PC-3 (cell line): ENCODE measurements at places on chromosomes 6 and 20. TPM values are rescaled to one million over a fixed set of nuclear protein-coding genes. Genes with fewer than 3 reads are reported as not detected.

Gene FOXA2
- total RNA-seq, result 14.4 and 15.2 TPM in 2 replicates

Gene IL20RA
- 3.5 and 6.0 TPM in 2 replicates for total RNA-seq

Gene ENPP5
- total RNA-seq, result 0.04 TPM in 1 of 2 replicates, not detected in the other

Gene TPBG
- 43.0 and 49.6 TPM in 2 replicates for total RNA-seq

DNA sequence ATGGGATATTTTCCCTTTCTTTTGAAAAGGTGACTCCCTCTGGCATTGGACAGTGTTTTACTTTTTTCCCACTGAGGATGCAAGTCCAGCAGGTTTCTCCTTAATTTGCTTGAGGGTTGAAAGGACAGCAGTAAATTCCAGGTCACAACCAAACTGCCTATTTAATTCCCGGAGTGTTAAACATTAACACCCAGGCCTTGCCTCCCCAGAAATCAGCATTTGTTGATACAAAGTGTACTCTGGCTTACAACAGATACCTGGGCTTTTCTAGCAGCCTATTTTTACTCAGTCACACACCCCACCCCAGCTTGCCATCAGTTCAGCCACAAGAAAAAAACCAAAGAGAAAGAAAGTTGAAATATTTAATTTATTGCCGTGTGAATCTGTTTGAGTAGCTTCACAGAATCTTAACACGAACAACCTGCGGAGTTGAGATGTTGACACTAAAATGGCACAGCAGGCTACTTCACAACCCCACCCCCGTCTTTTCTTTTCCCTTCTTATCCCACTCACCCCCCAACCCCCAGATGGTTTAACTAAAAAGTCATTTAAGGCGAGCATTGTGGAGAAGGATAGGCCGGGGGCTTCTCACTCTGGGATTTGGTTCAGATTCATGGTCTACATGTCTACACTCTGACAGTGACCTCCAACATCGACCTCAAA is 45.7 kb downstream of the MYLIP start:
- DNase-seq, result no peak
- no peak overlapping the region for H3K27ac ChIP-seq
- H3K36me3 ChIP-seq, result no peaks in the 10 kb centered on the region
- no peak overlapping the region for H3K4me3 ChIP-seq
- no peaks in the 10 kb centered on the region for H3K4me1 ChIP-seq

DNA sequence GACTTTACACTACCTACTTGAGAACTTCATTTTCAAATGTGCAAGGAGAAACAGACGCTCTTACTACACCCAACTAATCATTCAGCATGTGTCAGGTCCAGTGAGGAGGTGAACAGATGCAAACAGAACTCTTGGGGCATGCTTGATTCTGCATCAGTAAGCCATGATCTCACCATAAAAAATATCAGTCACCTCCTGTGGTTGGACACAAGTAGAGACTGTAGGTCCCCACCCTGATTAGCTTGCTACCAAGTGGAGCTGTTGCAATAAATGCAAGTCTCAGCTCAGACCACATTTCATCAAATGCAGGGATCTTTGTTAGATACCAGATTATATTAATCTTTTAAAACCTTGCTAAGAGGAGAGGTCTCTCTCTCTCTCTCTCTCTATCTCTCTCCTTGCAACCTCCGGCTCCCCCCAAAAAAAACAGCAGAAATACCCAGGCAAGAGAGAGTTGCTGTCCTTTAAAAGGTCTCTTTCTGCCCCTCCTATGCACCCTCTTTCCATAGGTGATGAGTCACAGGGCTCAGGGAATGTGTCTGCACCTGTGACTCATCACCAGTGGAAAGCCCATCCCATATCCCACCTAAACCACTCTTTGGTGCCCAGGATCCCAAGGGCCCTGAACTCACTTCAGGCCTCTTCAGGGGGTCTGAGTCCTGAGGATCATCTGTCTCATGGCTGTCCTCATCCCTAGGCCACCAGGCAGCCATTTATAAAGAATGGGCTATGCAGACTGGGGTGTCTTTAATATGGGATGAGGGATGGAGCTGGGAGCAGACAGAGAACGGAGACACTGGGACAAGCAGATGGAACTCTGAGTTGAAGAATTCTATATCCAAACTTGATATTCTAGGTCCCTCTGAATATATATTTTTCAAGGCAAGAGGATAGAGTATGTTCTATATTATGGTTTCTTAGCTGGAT is 154.5 kb downstream of the QRSL1 start:
- H3K27ac ChIP-seq, result peak overlapping the region; percentile 55
- no peaks in the 10 kb centered on the region for H3K27me3 ChIP-seq
- peaks cover 17% of the 10 kb centered on the region for H3K4me1 ChIP-seq
- DNase-seq, result peak; percentile 62
- H3K4me3 ChIP-seq, result no peak overlapping the region

DNA sequence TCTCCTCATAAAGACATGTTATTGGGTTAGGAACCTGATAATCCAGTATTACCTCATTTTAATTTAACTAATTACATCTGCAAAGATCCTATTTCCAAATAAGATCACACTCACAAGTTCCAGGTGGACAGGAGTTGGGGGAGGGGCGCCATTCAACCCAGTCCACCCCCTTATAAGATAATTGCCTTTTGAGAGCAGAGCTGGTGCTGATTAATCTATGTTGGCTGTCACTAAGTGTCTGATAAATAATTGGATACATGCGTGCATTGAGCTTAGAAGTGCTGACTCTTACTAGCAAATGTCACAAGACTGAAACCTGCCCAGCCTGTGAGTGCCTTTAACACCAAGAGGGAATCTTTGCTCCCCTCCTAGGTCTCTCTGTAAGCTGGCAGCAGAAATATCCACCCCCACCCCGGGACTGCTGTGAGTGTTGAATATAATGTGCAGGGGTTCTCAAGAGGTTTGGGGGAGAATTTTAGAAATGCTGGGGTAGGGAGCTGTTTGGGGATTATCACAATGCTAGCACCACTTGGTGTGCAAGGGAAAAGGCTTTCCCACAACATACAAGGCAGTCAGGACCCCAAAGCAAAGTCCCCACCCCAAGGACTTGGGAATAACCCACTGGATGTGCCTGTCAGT is 87.5 kb downstream of the ANKRD60 start:
- H3K27me3 ChIP-seq, result no peaks in the 10 kb centered on the region
- no peak overlapping the region for H3K4me3 ChIP-seq
- no peak overlapping the region for H3K27ac ChIP-seq
- peaks cover 5% of the 10 kb centered on the region for H3K4me1 ChIP-seq
- DNase-seq, result no peak

- DNase-seq, result no peak
- no peaks in the 10 kb centered on the region for H3K27me3 ChIP-seq
- no peaks in the 10 kb centered on the region for H3K36me3 ChIP-seq
Observed at GRCh38 chr6:34583461-34583860, 27.3 kb upstream of the SPDEF start.

DNA sequence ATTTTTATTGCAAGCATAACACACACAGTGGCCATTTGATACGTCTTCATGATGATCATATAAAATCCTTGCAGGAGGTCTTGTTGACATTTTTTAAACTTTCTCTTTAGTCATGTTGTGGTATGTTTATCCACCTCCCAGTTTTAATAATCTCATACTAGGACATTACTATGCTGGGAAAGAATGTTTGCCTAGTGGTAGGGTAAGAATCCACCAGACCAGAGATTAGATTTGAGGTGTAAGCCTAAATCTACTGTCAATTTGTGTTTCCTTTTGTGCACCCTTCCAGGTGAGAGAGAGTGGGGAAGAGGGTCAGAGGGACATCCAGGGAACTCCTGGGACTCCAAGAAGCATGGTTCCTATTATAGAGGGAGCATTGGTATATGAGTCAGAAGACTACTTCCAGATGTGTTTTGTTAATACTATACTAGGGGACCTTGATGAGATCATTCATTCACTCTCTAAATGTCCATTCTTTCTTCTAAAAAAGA is 298.3 kb upstream of the SASH1 start:
- no peaks in the 10 kb centered on the region for H3K36me3 ChIP-seq
- H3K27ac ChIP-seq, result peak overlapping the region; percentile 48; the same call in 1 of the 2 replicates
- no peaks in the 10 kb centered on the region for H3K27me3 ChIP-seq
- DNase-seq, result peak; percentile 60

DNA sequence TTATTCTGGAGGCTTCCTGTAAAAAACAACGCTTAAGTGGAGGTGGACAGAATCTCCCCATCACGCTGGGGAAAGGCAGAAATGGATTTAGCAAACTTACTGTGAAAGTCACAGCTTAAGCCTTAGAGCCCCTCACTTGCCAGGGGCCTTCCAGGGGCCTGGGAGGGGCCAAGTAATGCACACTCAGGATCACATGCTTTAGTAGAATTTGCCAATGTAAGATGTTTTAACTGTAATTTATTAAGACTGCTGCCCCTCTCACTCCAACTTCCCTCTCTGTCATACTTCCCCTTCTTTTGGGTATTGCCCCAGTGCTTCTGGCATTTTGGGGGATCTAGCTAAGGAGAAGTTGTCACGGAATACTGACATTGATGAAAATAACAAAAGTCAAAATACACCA is 12.6 kb upstream of the ADA start:
- no peak for DNase-seq
- no peaks in the 10 kb centered on the region for H3K36me3 ChIP-seq
- 0 out of 2 replicates have a peak, but pooled peaks cover 9% of the 10 kb centered on the region for H3K27me3 ChIP-seq
- no peak overlapping the region for H3K4me3 ChIP-seq
- H3K27ac ChIP-seq, result no peak overlapping the region
- no peaks in the 10 kb centered on the region for H3K4me1 ChIP-seq

DNA sequence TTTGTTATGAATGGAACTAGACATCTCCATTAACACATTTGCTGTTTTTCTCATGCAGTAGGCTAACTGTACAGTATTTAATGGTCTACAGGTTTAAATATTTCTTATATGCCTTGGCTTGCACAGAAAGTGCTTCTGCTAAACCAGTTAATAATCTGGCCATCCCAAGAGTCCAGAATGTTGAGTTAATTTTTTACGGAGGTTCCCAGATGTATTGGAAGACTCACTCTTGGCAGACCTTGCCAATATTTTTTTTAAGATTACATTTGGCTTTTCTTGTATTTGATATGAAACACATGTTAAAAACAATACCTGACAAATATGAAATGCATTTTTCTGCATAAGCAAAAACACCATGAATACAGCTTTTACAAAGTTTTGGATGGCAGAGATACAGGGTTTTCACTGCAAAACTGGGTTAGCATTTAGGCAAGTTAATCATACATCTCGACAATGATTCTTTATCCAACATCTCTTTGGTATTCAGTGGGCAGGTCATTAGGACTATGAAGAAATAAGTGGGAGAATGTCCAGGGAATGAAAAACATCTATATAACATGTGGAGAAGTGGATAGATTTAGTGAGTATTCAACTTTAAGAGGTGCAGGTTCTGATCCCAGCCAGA is 94.0 kb downstream of the SGK1 start:
- H3K27ac ChIP-seq, result no peak overlapping the region
- H3K4me3 ChIP-seq, result no peak overlapping the region
- H3K27me3 ChIP-seq, result no peaks in the 10 kb centered on the region
- H3K36me3 ChIP-seq, result no peaks in the 10 kb centered on the region

DNA sequence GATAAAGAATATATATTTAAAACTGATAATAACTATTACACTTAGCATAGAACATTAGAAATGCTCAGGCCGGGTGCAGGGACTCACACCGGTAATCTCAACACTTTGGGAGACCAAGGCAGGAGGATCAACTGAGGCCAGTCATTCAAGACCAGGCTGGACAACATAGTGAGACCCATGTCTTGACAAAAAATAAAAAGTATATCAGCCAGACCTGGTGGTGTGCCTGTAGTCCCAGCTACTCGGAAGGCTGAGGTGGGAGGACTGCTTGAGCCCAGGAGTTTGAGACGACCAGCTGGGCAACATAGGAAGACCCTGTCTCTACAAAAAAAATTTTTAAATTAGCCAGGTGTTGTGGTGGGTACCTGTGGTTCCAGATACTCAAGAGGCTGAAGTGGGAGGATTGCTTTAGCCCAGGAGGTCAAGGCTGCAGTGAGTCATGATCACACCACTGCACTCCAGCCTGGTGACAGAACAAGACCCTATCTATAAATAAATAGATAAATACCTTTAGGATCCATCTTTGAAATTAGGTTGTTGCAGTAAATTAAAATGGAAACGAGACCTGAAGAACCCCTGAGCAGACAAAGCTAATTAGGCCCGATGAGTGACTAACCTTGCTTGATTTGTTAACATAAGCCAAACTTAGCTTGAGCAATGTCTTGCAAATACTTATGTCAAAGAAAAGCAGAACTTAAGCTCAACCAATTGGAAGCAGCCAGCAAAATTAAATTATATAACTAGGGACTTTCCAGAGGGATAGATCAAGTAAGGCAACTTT is 75.8 kb upstream of the E2F3 start:
- no peak overlapping the region for H3K27ac ChIP-seq
- peaks cover 37% of the 10 kb centered on the region for H3K27me3 ChIP-seq
- no peak overlapping the region for H3K4me3 ChIP-seq
- DNase-seq, result no peak

- H3K27ac ChIP-seq, result no peak overlapping the region
- H3K27me3 ChIP-seq, result peaks cover 37% of the 10 kb centered on the region
- H3K4me1 ChIP-seq, result no peaks in the 10 kb centered on the region
- DNase-seq, result no peak
Observed at GRCh38 chr20:64216036-64216435, 39.5 kb upstream of the PCMTD2 start.

GRCh38 chr6:285030-285771 is 7.1 kb upstream of the DUSP22 start:
- no peak overlapping the region for H3K4me3 ChIP-seq
- peaks cover 19% of the 10 kb centered on the region; the same call in 1 of the 2 replicates for H3K27me3 ChIP-seq
- no peak overlapping the region for H3K27ac ChIP-seq
- no peaks in the 10 kb centered on the region for H3K4me1 ChIP-seq
- DNase-seq, result no peak
- H3K36me3 ChIP-seq, result no peaks in the 10 kb centered on the region

DNA sequence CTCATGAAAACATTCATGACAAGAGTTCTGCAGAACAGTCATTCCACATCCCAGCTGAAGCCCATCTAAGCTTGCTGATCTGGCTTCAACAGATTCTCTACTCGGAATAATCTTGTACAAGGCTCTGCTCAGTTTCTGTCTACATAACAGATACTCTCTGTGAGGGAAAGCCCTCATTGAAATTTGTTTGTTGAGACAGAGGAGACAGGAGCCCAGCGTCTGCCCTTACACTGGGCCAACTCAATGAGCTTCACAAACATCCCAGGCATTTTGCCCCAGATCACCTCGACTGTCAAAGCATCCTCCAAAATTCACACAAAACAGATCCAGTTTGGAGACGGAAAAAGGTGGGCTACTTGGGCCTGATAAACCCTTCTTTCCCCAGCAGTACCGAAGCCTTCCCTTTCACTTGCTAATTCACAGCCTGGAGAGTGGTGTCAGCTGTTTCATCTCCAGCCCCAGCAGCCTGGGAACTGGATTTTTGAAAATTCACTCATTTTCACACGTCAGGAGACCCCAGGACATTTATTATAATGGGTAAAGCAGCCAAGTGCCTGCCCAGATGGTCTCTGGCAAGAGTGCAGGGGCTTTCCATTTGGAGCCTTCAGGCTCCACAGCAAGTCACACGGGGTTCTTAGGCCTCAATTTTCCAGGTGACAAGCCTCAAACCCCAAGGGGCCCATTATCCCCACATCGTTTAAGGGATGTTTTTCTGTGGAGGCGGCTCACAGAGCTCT is 7.3 kb downstream of the CCDC167 start:
- H3K27me3 ChIP-seq, result no peaks in the 10 kb centered on the region
- H3K36me3 ChIP-seq, result no peaks in the 10 kb centered on the region
- H3K27ac ChIP-seq, result no peak overlapping the region
- DNase-seq, result no peak
- no peak overlapping the region for H3K4me3 ChIP-seq
